Right hindlimb (tissue), 1 donor: ENCODE measurements at places on chromosomes 3 and 15.

DNA sequence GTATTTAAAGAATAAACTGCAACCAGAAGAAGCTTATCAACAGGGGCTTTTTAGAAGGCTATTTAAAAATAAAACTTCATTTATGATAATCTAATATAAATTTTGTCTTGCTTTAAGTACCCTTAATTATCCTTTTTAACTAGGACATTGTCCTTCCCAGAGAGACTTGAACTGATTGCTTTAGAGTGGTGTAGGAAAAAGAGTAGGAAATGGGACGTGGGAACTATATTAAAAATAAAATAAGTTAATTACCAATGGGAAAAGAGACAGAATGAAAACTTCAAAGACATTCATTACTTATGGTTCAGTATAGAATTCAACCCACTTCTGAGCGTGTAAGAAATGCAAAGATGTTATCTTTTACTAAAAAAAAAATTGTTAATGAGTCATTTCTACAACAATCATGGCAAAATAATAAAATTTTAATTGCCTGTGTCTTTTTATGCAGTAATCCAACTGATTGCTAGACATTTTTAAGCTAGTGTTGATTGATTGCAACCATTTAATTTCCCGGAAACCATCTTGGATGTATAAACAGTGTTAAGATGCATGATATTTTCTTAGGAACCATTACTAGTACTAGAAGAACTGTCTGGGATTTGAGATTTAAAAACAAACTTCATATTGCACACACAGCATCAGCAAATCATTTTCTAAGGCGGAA lies 298.8 kb upstream of the UMPS start:
- DNase-seq, result no peak

DNA sequence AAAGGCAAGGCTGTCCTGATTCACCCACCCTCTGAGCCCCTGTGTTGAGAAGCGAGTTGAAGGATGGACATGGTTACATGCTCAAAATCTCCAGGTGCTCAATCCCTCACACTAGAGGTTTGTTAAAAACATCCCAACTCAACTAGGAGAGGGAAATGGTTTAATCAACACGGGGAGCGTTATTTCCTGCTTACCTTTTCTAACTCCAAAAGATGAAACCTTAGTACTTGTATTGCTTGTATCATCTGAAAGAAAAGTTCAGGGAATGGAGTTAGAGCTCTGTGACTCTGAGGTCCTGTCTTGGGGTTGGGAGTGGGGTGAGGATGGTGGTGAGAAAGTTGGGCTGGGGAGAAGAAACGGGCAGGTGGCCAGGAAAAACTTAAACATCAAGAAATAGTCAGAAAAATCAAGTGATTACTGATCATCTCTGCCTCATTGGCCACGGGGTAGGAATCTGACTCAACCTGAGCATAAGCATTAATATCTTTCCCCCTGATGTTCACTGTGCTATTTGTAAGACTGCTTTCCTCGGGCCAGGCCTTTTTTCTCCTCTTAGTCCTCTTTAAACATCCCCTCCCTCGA lies 5.9 kb downstream of the MEIS2 start:
- no peak for DNase-seq

- no peak for DNase-seq
These were observed 156.8 kb downstream of the ALCAM start for GRCh38 chr3:105523501-105523900.

DNA sequence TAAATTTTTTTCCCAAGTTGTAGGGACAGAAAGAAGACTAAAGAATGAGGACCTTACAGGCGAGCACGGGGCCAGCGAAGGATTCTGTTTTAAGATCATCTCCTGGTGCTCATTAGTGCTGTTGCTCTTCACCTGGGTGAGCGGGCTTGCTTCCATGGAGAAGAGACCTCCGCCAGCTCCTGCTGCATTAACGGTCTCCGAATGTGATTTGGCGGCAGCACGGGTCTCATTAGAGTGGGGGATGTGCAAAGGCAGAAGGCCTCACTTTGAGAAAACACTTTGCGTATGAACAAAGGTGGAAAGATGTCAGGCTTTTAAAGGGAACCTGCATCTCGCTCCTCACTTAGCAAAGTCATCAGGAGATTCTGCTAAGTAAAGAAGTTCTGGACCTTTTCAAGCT lies 753.4 kb upstream of the CFAP20DC start:
- DNase-seq, result no peak

GRCh38 chr15:62832231-62832630 lies 210.3 kb upstream of the TPM1 start:
- DNase-seq, result no peak

DNA sequence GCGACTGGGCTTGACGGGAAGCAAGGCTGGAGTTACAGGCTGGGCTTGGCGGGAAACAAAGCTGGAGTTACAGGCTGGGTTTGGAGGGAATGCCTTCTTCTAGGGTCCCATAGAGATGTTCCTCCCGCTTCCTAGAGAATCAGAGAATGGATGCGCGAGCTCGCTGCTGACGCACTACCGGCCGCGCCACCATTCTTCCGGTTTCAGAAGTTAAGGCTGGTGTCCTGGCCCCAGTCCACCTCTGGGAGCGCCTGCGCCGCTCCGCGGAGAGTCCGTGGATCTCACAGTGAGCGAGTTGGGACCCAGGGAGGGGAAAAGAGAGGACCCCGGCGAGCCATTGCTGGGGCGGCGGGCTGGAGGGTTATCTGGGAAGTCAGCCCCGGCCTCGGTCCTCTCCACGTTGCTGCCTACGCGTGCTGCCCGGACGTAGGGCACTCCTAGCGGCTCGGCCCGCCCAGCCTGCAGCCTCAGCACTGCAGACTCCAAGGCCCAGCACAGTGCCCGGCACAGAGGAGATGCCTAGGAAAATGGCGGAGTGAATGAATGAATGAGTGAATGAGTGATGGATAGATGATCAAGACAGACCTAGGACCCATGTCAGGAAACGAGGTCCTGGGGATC lies at the start of gene ZNF502:
Gene ZNF502 (plus strand): TSS at position 206 of the 621 bp plus-strand sequence. CDS start 7,602 bp downstream, outside the sequence.
- DNase-seq, result peak; percentile 95

- peak; percentile 73 for DNase-seq
These were observed 1.9 kb downstream of the CHST2 start for GRCh38 chr3:143121241-143122088.

DNA sequence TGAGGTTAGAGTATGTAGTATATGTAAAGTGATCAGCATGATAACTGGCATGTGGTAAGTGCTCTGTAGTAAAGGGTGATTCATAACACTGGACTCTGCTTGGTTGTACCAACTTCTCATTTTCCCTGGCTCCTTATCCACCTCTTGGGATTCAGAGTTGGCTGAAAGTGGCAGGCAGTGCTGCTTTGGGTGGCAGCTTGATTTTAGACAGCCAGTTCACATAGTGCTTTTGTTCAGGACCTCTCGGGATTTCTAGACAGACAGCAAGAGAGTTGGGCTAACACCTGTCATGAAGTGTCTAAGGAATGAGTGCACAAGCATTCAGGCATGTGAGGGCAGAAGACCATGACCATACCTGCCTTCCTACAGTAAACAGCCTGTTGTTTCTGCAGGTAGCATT lies 69.0 kb downstream of the RBM6 start:
- DNase-seq, result no peak

DNA sequence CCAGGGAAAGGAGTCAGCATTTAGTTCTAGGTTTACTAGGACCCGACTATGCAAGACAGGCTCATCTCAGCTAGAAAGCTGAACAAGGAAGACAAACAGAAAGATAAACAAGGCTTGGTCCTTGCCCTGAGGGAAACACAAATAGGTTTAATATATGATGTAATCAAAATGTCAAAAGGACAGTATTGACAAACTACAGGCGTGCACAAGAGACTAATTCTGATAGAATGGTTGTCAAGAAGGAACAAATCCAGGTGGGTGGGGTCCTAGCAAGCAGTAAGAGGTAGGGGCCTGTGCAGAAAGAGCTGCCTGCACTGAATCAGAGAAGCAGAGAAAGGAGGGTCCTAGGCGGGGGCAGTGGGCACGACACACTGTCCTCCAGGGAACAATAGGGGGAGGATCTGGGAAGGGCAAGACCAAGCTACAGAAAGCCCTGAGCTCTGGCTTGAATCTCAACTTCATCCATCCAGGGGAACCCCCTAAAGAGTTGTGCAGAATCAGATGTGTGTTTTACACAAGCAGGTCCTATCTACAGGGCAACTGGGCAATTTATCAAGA lies 23.4 kb downstream of the RFTN1 start:
- DNase-seq, result no peak

DNA sequence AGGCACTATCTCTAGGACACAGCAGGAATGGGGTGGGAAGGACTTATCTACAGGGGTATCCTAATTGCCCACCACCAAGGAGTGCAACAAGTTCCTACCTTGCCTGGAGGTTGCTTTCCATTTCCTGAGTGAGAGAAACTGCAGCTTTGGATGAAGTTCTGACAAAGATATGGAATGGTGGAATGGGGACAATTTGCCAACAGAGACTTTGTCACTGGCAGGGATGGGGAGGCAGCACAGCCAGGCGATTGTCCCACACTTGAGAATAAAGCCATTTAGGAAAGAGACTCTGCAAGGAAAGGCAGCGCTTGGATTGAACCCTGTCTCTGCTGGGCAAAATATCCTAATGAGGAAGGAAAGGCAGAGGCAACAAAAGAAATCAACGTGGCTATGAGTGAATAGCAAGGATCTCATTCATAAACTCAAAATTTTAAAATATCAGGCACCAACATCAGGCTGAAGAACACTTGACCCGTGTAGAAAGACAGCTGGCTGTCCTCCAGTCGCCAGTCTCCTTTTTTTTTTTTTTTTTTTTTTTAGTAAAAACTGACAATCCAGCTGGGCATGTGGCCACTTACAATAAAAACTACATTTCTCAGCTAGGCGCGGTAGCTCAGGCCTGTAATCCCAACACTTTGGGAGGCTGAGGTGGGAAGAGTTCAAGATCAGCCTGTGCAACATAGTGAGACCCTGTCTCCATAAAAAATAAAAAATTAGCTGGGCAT lies 31.6 kb upstream of the PDE8A start:
- DNase-seq, result no peak

DNA sequence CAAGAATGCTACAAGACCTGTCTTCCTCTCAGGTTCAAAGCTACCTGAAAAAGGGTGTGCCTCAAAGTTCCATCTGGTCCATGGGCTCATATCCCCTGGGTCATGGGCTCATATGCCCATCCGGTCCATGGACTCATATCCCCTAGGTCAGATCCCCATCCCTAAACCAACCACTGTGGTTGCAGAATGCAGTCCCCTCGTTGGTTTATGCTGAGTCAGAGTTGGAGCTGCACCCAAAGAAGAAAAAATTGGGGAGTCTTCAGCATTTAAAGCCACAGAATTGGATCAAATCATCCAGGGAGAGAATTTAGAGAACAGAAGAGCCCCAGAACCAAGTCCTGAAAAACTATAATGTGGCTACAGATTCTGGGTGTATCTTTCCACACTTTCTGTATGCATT lies 71.5 kb upstream of the IL12A start:
- DNase-seq, result no peak

GRCh38 chr15:46151786-46152185 lies 517.0 kb downstream of the SQOR start:
- DNase-seq, result no peak

DNA sequence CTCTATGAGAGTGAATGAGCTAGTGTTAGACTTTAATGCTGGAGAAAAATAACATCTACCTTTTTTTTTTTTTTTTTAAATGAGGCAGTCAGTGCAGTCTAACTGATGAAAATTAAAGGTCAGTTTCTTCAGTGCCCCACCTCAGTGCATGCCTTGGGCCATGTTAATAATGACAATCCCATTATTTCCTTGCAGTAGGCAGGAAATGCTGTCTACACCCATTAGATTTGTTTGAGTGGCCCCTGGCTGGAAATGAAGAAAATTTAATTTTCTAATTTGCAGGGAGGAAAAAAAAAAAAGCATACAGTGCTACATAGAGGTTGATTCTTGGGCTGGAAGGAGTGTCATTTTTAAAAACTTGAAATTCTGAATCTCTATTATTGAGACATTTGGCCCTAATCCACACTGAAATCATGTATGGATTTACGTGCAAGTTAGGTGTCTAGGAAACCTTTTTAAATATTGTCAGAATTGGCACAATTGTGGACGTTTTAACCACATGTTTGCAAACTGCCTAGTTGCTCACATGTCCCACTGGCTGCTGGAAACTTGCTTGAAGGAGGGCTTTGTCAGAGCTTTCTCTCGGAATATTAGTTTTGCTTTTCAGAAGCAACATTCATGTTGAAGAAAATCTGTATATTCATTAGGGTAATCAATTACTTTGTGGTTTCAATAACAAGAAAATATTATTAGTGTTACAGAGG lies 18.4 kb downstream of the FNDC3B start:
- DNase-seq, result no peak

- no peak for DNase-seq
These were observed 40.9 kb upstream of the RYK start for GRCh38 chr3:134291319-134292254.

GRCh38 chr15:35932531-35932930 lies 386.6 kb upstream of the DPH6 start:
- DNase-seq, result no peak

DNA sequence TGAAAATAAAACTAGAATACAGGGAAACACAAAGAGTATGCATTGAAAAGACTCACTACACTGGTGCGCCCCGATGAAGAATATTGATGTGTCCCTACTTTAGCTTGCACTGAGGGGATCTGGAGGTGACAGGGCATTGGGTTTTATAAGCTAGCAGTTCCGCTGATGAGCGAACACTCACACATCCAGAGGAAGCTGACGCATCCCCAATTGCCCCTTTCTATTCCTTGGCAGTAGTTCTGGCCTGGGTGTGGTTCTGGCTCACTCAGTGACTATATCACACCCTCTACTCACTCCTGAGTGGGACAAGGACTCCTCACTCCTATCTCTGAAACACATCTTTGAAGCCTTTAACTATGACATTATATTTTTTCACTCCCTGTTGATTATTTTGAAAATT lies 71.0 kb downstream of the B3GNT5 start:
- no peak for DNase-seq

GRCh38 chr3:59326246-59327024 lies 276.6 kb upstream of the CFAP20DC start:
- no peak for DNase-seq

DNA sequence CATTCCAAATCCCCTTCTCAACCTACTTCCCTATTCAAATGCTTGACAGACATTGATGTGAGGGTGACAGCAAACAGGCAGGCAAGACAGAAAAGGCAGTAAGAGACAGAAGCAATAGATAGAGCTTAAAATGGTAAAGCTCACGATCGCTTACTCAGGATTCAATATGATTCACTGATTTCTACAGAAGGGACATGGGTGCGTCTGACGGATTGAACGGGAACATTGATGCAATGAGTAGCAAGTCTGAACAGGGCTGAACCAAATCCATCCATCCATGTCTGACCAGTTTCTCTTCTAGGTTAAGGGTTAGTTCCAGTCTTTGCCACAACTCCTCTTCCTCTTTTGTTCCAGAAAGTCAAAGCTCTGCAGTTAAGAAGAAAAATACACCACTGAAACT lies 35.1 kb downstream of the P2RY1 start:
- DNase-seq, result no peak

DNA sequence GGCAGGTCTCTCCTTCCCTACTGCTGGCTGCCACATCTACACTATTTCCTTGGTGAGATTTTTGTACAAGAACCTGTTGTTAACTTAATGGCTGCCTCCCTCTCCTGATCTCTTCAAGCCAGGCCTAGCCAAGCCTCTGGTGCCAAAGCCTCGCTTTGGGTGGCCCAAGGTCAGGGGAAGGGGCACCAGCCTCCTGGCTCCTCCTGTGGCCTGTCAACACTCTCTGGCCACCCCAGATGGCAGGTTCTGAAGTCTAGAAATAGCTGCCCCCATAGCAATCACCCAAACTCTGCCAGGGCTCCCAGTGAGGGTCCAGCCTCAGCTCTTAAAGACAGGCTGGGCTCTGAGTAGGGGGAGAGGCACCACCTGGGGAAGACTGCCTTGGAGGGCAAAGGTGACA lies 5.0 kb downstream of the IFRD2 start:
- no peak for DNase-seq

GRCh38 chr3:34056951-34057390 lies 258.5 kb downstream of the PDCD6IP start:
- DNase-seq, result no peak

- no peak for DNase-seq
These were observed 18.9 kb downstream of the GBE1 start for GRCh38 chr3:81742581-81742980.
